ENCODE measurements at places on chromosomes 4 and X.

DNA sequence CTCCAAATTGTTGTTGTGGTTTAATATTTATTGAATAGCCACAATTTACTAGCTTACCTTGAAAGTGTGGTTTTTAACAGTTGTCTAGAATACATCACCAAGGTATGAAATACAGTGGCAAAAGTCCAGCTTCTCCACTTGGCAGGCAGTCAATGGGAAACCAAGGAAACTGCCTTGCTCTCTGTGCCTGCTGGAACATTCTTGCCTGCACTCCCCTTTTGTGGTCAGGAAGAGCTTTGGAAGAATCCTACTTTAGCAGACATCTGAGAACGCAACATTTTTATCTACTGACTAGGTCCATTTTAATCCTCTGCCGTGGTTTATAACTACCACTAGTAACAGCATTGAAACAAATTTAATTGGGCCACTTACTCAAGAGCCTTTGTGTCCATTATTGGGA lies 64.5 kb downstream of the TENM3 start:
- peak; percentile 33 for DNase-seq

GRCh38 chr4:165600959-165601683 lies 222.3 kb downstream of the CPE start:
- DNase-seq: no peak

DNA sequence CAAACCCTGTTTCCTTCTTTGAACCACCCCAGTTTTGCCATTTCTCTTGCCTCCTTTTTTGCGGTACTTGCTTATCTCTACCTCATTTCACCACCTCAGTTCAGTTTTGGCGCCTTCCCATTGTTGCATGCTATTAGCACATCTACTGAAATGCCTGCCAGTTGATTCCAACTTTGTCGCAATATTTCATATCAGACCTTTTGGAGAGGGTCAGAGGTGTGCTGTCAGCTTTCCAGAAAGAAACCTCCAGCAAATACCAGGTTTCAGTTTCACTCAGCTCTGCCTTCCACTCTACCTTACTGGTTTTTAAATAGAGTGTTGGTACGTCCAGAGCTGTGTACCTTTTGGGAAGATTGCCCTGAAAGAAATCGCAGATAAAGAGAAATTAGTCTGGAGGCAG lies 91.9 kb upstream of the CPEB2 start:
- DNase-seq: no peak

- peak; percentile 42 for DNase-seq
These were observed at the start of gene SORCS2 for GRCh38 chr4:7192252-7193029. Gene SORCS2, plus strand, starts transcription at chr4:7192538.

DNA sequence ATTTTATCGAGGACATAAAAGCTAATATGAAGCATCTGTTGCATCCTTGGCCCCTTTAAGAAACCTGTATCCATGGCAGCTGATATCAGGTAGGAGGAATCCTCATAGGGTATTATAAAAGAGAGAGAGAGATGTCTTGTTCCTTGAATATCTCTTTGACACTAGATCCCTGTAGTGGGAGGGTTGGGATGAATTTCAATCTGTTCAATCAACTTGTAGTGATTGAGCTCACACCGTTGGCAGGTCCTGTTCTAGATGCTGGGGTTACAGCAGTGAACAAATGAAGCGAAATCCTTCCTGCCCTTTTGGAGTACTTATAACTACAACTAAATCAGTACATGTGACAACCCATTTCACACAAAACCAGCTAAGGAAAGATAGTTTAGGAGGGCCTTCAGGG lies 35.3 kb upstream of the GATB start:
- no peak for DNase-seq

- no peak for DNase-seq
These were observed 4.0 kb upstream of the IL13RA1 start for GRCh38 chrX:118723376-118723775.

DNA sequence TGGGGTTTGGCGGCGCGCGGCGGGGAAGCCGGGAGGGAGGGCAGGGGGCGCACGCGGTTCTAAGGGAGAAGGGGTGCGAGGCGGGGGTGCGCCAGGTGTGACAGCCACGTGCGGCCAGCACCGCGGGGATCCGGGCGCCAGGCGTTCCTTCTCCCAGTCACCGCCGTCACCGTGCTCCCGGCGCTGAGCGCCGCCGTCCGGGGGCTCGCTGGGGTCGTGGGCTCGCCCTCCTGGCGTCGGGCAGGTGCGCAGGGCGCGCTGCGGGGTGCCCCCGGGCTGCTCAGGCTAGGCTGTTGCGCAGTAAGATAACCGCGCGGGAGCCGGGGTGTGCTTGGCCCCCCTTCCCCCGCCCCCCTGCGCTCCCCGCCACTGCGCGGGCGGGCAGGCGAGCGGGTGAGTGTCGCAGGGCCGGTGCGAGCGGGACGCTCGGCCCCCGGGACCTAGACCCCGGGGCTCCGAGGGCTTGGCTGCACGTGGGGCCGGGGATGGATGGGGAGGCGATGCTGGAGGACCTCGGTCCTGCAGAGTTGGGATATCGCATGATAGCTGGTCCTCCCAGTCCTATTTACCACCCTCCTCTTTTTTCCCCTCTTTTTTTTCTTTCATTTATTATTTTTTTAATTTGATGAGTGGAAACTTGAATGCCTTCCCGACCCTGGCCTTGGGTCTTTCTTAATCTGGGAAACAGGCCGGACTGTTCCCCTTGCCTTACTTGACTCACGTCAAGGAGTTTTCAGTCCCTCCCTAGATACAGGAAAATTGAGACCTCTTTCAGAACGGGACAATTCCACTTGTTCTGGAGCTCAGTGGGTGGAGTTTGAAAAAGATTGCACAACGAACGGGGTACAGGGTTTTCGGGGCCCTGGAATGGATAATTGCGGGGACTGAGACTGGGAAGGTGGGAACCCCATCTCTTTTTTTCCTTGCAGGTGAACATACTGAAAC lies 797 bp downstream of the TXLNG start:
- no peak for DNase-seq

DNA sequence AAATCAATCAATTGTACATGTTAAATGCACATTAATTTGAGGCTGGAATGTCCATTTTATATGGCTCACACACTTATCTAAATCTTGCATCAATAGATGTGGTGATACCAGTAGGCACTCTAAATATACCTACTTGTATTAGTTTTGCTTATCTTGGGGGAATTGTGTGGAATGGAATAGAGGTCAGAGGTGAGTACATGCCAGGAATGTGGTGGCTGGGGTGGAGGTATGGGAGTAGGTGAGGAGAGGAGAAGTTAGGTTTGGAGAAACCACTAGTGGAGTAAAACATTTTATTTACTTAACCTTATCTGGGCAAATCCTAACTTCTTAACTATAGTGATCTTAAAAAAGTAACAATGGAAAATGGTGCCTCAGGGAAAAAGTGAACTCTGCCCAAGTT lies 163.1 kb downstream of the ATG4A start:
- no peak for DNase-seq

DNA sequence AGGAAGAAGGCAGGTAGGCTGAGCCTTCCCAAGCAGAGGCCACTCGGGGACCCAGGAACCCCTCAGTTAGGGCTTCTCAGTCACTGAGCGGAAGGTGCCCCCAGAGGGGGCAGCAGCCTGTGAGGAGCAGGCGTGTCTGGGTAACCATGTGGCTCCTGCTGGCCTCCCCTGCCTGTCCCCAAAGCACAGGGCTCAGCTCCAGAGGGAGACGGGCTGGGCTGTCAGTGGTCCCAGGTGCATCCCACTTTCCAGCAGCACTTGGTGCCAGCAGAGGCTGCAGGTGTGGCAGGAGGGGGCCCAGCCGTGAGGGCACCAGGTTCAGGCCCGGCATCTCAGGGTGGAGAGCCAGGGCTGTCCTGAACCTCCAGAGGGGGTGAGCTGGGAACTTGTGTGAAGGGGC lies 22.7 kb downstream of the TACC3 start:
- no peak for DNase-seq

- DNase-seq: no peak
These were observed 140.8 kb upstream of the GATB start for GRCh38 chr4:151901631-151902030.

DNA sequence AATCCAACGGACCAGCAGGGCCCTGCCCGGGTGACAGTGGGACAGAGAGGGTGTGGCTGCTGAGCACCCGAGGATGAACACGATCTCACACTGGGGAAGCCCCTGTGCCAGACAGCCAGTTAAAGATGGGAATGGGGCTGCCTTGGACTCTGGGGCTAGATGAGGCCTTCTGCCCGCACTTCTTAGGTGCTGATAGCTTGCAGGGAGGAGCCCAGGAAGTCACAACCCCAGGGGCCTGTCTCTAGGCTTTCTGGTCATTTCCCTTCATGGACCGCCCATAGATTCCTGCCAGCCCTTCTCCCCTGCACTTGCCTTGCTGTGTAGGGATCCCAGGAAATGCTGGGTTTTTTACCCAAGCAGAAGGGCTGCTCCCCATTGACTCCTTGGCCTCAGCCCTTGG lies 6.2 kb downstream of the ZNF275 start:
- DNase-seq: no peak

- DNase-seq: no peak
These were observed 10.7 kb downstream of the TLR3 start for GRCh38 chr4:186079694-186080093.

- no peak for DNase-seq
These were observed 519.2 kb downstream of the ARAP2 start for GRCh38 chr4:35725131-35725530.

DNA sequence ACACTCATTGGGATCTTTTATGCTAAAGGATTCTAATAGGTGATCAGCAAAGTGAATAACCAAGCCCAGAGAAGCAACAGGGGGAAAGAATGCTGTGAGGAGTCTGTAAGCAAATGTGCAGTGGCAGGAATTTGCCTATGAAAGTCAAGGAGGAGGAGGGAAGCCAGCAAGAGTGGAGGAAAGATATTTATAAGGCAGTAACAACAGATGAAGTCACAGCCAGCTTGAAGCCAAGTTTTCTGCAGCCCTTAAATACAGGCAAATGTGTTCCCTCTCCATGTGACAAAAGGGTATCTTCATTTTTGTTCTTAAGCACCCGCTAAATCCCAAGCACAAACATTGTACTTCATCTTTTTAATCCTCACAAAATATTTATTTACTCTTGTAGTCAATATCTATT lies 275.0 kb upstream of the CLNK start:
- DNase-seq: no peak

DNA sequence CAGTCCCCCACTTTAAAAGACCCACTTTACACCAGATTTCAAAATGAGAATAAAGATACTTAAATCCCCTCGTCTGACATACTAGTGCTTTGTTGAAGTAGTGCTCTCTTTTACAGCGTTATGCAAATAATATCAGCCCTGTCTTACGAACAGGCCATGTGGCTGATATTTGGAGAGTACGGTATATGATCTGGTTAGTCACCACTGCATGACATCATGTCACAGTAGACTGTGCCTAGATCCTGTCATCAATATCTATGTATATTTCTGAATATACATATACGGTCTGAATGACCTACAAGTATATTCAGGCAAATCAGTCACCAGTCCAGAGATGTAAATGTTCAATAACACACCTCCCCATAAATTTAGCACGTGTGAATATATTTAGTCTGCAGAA lies 25.4 kb upstream of the XAGE1B start:
- DNase-seq: no peak

- no peak for DNase-seq
These were observed 20.6 kb upstream of the FTHL17 start for GRCh38 chrX:31092476-31092875.

GRCh38 chr4:91032725-91033445 lies 905.7 kb downstream of the CCSER1 start:
- DNase-seq: no peak

DNA sequence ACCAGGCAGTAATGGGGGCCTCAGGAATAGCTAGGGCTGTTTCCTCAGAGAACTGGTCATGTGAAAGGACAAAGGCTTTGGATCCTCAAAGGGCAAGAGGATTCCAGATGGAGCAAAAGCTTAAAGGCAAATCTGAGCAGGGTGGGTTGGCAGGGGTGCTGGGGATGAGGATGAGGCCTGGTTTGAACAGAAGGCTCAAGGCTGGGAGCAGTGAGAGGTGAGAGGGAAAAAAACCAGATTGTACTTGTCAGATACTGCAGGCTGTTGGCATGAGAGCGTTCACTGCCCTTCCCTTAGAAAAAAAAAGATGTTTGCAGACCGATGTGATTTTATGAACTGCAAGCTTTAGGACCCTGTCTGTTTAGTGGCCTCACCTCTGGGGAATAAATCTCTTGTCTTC lies 75.3 kb upstream of the PLAC1 start:
- DNase-seq: no peak

DNA sequence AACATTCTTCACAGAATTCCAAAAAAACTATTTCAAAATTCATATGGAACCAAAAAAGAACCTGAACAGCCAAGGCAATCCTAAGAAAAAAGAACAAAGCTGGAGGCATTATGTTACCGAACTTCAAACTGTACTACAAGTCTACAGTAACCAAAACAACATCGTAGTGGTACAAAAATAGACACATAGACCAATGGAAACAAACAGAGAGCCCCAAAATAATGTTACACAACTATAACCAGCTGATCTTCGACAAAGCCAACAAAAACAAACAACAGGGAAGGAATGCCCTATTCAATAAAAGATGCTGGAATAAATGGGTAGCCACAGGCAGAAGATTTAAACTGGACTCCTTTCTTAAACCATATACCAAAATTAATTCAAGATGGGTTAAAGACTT lies 1189.6 kb downstream of the PCDH18 start:
- DNase-seq: no peak

- DNase-seq: no peak
These were observed 42.0 kb upstream of the PJA1 start for GRCh38 chrX:69207216-69207615.

DNA sequence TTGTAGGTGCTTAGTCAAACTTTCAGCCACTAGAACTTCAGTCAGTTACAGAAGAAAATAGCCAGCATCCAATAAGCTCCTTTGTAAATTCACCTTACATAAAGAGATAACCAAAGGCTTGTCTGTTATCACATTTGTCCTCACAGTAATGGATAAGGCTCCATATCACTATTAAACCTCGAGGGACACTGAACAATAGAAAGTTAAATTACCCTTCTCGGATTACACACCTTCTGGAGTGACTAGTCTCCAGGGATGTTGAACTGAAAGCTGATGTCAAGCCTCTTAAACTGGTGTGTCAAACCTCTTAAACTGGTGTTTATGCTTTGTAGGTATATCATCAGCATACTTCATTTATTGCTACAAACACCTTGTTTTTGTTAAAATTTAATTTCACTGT lies 639.0 kb downstream of the CENPC start:
- DNase-seq: peak; percentile 84

GRCh38 chr4:119000400-119000799 lies 111.7 kb downstream of the SYNPO2 start:
- no peak for DNase-seq

GRCh38 chrX:152074163-152074562 lies 64.2 kb downstream of the MAGEA10 start:
- no peak for DNase-seq
